Endothelial cell (in vitro differentiated cells): ENCODE measurements at places on chromosomes 1 and 21. TPM values are rescaled to one million over a fixed set of nuclear protein-coding genes. Genes with fewer than 3 reads are reported as not detected.

DNA sequence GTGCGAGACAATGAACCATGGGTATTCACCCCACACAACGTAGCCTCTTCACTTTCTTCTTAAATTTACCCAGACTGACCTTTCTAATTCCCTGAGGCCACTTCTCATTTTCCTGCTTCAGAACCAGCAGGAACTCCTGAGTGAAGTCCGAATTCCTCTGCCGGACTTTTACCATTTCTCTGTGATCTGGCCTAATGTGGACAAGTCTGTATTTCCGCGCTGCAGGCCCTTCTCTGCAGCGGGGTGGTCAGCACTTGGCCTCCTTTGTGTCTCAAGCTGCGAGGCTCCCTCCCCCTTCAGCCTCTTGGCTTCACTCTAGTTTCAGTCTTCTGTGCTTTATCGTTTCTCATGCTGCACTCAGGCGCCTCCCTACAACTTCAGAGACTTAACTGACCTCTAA is 9.4 kb upstream of the CTBS start:
- H3K27me3 ChIP-seq: no peaks in the 10 kb centered on the region
- peaks cover 21% of the 10 kb centered on the region for H3K36me3 ChIP-seq
- no peak for DNase-seq
- H3K4me3 ChIP-seq: no peak overlapping the region
- peaks cover 6% of the 10 kb centered on the region for H3K4me1 ChIP-seq
- H3K27ac ChIP-seq: peak overlapping the region; percentile 11

Gene STMN1
- total RNA-seq: 972 TPM

Gene IVL
- total RNA-seq: not detected

GRCh38 chr1:95790136-95790535 is 556.1 kb downstream of the RWDD3 start:
- H3K27ac ChIP-seq: no peak overlapping the region
- no peaks in the 10 kb centered on the region for H3K36me3 ChIP-seq
- DNase-seq: no peak
- H3K4me1 ChIP-seq: no peaks in the 10 kb centered on the region
- H3K27me3 ChIP-seq: peaks cover 2% of the 10 kb centered on the region

- no peak for DNase-seq
- H3K27ac ChIP-seq: no peak overlapping the region
- H3K27me3 ChIP-seq: no peaks in the 10 kb centered on the region
- H3K4me3 ChIP-seq: no peak overlapping the region
Observed at GRCh38 chr1:165738794-165739193, 29.9 kb downstream of the TMCO1 start.

DNA sequence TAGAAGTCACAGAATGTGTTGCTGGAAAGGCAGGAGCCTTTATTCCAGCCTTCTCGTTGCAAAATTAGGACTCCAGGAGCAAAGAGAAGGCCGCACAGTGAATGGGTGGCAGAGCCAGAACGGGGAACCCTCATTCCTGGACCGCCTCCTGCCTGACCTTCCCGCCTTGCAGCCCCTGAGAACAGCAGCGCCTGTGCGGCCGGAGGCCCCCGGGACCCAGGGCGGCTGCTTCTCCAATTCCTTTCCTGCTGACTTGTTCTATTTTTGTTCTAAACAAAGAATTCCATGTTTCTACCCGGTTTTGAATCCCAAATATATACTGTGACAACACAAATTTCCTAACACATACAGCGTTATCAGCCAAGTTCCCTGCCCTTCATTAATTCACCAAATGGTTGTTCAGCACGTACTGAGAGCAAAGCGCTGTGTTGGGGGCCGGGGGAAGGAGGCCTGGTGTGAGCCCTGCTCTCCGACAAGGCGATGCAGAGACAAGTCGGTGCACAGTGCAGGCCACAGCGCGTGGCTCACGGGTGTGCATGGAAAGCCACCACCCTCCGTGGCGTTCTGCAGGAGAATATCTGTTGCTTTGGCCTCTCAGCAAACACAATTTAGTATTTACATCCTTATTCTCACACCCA is 31.9 kb upstream of the COL6A2 start:
- peaks cover 21% of the 10 kb centered on the region for H3K27me3 ChIP-seq
- DNase-seq: no peak
- H3K27ac ChIP-seq: peak overlapping the region; percentile 96
- peak overlapping the region; percentile 42 for H3K4me3 ChIP-seq
- H3K36me3 ChIP-seq: peaks cover 15% of the 10 kb centered on the region

DNA sequence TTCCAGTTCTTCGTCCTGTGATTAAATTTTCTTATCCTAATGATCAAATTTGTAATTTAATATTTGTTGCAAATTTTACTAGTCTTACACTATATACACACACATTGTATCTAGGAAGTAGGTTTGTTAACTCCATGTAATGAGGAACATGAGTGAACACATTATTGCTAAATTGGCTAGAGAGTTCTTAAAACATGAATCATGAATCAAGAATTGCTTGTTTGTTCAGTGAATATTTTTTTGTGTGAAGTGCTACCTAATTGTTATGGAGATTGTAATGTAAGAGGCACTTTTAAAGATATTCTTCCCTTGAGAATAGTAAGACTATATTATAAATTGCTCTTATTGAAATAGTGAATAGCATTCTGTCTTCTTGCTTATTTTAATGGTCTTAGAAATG is 4.6 kb downstream of the GPSM2 start:
- no peak overlapping the region for H3K4me3 ChIP-seq
- H3K27ac ChIP-seq: no peak overlapping the region
- H3K27me3 ChIP-seq: peaks cover 1% of the 10 kb centered on the region
- no peak for DNase-seq
- H3K36me3 ChIP-seq: peaks cover 2% of the 10 kb centered on the region
- H3K4me1 ChIP-seq: peaks cover 8% of the 10 kb centered on the region

Gene S100A7
- not detected for total RNA-seq

Gene PGBD5
- 2.0 TPM for total RNA-seq

Gene DMBX1
- total RNA-seq: not detected

GRCh38 chr1:183864611-183865010 is 59.7 kb downstream of the RGL1 start:
- H3K36me3 ChIP-seq: peaks cover 41% of the 10 kb centered on the region
- peaks cover 6% of the 10 kb centered on the region for H3K27me3 ChIP-seq
- peak overlapping the region; percentile 67 for H3K4me3 ChIP-seq
- H3K4me1 ChIP-seq: peaks cover 32% of the 10 kb centered on the region
- no peak for DNase-seq

- H3K4me1 ChIP-seq: peaks cover 4% of the 10 kb centered on the region
- no peak overlapping the region for H3K27ac ChIP-seq
- peak; percentile 93 for DNase-seq
- no peak overlapping the region for H3K4me3 ChIP-seq
- H3K36me3 ChIP-seq: no peaks in the 10 kb centered on the region
Observed at GRCh38 chr1:55021942-55022546, 17.3 kb upstream of the PCSK9 start.

DNA sequence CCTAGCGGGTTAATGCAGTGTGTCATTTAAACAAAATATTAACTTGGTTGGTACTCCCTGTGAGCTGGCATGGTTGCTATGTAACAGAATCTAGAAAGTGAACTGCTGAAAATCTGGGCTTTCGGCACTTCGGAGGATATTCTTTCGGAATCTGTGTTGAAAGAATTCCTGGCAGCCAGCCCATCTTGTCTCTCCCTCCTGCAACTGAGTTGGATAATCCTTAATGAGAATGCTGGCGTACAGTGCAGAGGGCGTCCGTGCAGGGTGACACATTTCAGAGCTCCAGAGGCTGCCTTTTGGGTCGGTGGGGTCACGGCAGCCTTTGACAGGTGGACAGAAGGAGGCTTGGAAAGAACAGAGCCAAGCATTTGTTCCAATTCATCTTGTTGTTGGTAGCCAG is 3.7 kb downstream of the KAZN start:
- H3K27me3 ChIP-seq: peaks cover 7% of the 10 kb centered on the region
- H3K27ac ChIP-seq: no peak overlapping the region

Gene ERG
- total RNA-seq: 133 TPM

Gene LCE1A
- not detected for total RNA-seq

DNA sequence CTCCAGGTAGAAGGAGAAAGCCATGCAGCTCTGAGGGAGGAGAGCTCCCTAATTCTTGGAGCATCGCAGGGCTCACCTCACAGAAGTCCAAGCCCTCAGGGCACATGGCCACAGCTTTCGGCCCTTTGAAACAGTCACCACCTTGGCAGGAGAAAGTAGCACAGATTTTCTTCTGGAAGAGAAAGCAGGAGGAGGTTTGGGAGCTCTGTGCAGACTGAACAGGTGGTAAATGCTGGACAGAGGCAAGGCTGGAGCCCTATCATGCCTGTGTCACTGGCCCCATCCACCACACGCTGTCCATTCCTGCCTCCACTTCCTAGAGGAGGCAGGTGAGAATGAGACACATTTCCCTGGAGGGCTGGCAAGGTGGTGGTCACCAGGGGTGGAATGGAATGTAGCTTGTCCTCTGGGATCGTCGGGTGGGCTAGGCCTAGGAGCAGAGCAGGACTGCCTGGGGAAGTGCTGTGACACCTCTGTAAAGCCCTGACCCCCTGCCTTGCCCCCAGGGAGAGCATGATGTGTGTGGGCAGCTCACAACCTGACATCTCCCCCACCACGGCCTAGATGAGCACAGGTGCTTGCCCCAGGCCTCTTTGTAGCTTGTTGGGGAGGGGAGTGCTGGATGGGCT is 2.8 kb upstream of the INPP5B start:
- no peak overlapping the region for H3K4me3 ChIP-seq
- H3K27me3 ChIP-seq: peaks cover 5% of the 10 kb centered on the region
- peaks cover 15% of the 10 kb centered on the region for H3K4me1 ChIP-seq
- no peak overlapping the region for H3K27ac ChIP-seq
- DNase-seq: no peak
- H3K36me3 ChIP-seq: no peaks in the 10 kb centered on the region

Gene PGLYRP3
- total RNA-seq: 1.1 TPM

Gene NUDC
- 60.8 TPM for total RNA-seq

DNA sequence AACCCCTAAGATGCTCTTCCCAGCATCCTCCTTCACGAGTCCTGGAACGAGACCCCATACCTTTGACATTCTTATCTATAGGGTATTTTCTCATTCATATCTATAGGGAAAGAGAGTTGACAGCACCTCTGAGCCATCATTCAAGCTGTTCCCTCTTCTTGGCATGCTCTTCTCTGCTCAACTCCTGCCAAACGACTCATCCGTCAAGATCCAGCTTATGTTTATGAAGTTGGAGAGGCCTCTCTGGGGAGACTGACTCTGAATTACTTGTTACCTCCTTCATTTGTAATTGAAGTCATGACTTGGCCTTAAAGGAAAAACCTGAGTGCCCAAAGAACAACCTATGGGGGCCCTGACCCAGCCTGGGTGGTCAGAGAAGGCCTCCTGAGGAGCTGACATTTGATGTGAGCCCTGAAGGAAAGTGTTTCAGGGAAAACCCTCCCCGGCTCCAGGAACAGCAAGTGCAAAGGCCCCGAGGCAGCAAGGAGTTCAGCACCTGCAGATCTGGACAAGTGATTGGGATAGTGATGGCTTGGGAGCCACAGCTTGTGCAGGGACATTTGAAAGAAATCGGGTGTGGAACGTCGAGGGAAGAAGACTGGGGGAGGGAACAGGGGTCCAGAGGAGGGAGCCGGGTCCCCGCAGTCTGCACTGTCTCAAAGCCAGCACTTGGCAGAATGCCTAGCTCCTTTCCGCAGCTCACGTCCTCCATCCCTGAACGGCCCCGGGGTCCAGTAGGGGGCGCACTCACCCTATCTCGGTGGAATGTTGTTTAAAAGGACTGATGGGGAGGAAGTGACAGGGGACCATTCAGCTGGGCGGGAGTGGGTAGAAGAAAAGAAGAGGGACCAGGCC is 14.0 kb upstream of the CDA start:
- DNase-seq: peak; percentile 81
- H3K36me3 ChIP-seq: no peaks in the 10 kb centered on the region
- H3K27me3 ChIP-seq: no peaks in the 10 kb centered on the region
- H3K27ac ChIP-seq: no peak overlapping the region
- H3K4me3 ChIP-seq: no peak overlapping the region
- H3K4me1 ChIP-seq: peaks cover 10% of the 10 kb centered on the region

Gene LCE1B
- not detected for total RNA-seq

Gene AMY2B
- total RNA-seq: 3.4 TPM

DNA sequence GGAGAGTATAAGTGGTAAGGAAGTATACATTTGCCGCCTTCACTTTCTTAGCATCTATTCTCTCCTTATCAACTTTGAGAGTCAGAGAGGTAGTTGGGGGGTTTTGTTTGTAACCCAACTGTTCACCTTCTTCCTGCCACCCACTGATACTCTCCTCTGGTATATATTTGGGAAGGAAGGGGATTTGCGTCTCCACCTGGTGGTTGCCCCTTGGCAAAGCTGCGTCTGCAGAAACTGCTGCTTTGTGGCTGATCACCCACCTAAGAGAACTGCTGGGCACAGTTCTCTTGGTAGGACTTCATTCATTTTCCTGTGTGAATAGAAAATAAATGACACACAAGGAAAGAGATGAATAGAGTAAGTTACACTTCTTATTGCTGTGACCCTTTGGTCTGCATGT is 87.0 kb downstream of the SYT14 start:
- H3K4me1 ChIP-seq: no peaks in the 10 kb centered on the region
- no peak overlapping the region for H3K4me3 ChIP-seq
- DNase-seq: peak; percentile 3
- H3K36me3 ChIP-seq: no peaks in the 10 kb centered on the region
- H3K27me3 ChIP-seq: no peaks in the 10 kb centered on the region

- DNase-seq: no peak
- no peak overlapping the region for H3K27ac ChIP-seq
- no peak overlapping the region for H3K4me3 ChIP-seq
- no peaks in the 10 kb centered on the region for H3K4me1 ChIP-seq
- H3K27me3 ChIP-seq: no peaks in the 10 kb centered on the region
Observed at GRCh38 chr1:83818916-83819315, 180.0 kb downstream of the TTLL7 start.

DNA sequence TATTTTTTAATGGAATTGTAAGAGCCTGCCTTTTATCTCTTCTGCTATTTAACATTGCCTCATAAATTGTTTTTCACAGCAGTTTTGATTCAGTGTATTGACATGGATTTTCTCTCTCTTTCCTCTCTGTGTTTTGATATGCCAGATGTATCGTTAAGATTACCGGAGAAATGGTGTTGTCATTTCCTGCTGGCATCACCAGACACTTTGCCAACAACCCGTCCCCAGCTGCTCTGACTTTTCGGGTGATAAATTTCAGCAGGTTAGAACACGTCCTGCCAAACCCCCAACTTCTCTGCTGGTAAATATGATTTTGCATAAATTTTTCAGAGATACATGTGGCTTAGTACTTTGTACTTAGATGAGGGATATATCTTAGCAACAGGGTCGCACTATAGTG is 23.1 kb upstream of the DYNLT5 start:
- peaks cover 16% of the 10 kb centered on the region for H3K4me1 ChIP-seq
- no peaks in the 10 kb centered on the region for H3K27me3 ChIP-seq
- H3K36me3 ChIP-seq: no peaks in the 10 kb centered on the region
- H3K27ac ChIP-seq: peak overlapping the region; percentile 40
- H3K4me3 ChIP-seq: no peak overlapping the region
- DNase-seq: no peak

Gene GPR153
- 3.0 TPM for total RNA-seq

DNA sequence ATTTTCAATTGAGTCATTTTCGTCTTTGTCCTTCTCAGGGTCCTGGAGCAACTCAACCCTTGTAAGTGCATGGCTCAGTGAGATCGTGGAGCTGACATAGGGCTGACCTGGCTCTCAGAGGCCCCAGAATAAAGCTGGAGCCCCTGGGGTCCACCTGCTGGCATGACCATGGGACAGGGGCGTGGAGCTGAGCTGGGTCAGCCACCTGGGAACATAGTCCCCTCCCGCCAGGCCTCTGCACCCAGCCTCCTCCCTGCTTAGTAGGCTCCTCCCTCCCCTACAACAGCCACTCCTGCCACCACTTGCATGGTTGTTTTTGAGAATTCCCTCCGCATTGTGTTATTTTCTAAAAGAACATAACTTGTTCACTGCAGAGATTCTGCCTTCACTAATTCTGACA is 3.1 kb upstream of the RIPK4 start:
- peak overlapping the region; percentile 97 for H3K27ac ChIP-seq
- H3K4me1 ChIP-seq: peaks cover 44% of the 10 kb centered on the region
- peaks cover 8% of the 10 kb centered on the region for H3K36me3 ChIP-seq
- peak overlapping the region; percentile 85 for H3K4me3 ChIP-seq
- peaks cover 7% of the 10 kb centered on the region for H3K27me3 ChIP-seq

Gene ARHGEF16
- 1.7 TPM for total RNA-seq

Gene IL20
- total RNA-seq: not detected
